Activated CD4-positive, alpha-beta T cell treated with anti-CD3 and anti-CD28 coated beads, Interleukin-2, amount 50 U/mL, for 24 hours (primary cell): ENCODE measurements at places on chromosomes 7 and 10.

GRCh38 chr10:87634311-87634710, 25.4 kb upstream of the PAPSS2 start:
- no peak for DNase-seq

- DNase-seq: no peak
Measured at GRCh38 chr7:30184791-30185487, 50.2 kb downstream of the MTURN start.

- no peak for DNase-seq
Measured at GRCh38 chr7:26944501-26945358, 80.3 kb upstream of the SKAP2 start.

GRCh38 chr7:124914298-124914697, 15.3 kb downstream of the POT1 start:
- no peak for DNase-seq

DNA sequence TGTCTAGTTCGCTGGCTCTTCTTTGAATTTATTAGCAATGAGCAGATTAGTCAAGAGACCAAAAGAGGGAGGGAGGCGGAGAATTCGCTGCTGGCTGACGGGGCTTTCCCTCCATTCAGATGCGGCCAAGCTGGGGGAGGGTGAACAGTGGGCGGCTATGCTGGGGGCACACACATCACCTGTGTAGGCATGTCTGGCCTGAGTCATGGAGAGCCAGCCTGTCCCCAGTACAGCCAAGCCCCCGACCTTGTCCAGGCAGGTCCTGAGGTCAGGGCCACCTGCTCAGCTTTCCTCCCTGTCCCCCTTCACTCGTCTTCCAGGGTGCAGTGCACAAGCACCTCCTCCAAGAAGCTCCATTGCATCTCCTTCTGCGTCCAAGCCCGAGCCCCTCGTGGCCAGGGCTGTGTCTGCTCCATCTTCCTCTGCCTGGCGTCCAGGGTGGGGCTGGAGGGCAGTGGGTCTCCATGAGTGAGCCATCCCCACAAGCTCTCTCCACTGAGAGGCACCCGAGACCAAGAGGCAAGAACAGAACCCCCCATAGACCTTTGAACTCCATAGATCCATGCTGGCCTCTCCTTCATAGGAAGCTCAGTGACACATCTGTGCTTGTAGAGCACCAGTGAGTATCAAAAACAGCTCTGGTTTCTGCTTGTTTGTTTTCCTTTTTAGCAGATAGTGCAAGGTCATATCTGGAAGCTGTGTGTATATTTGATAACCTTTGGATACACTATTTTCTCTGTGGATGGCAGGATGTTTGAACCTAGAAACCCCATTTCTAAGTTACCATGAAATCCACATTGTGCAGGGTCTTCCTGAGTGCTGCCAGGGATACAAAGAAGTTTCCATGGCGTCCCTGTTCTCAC, 1.9 kb upstream of the DEPP1 start:
- DNase-seq: no peak

DNA sequence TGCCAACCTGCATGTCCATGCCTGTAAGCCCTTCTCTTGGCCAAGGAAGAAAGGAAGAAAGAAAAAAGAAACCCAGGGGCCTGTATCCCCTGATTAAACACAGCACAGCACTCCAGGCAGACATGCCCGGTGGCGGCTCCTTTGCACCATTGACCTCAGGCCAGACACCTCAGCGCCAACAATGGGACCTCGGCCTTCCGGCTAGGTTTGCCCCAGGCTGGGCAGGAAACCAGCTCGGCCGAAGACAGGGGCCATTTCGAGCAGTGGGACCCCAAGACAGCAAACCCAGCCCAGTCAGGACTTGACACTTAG, 2.8 kb downstream of the HOXA10 start:
- no peak for DNase-seq

DNA sequence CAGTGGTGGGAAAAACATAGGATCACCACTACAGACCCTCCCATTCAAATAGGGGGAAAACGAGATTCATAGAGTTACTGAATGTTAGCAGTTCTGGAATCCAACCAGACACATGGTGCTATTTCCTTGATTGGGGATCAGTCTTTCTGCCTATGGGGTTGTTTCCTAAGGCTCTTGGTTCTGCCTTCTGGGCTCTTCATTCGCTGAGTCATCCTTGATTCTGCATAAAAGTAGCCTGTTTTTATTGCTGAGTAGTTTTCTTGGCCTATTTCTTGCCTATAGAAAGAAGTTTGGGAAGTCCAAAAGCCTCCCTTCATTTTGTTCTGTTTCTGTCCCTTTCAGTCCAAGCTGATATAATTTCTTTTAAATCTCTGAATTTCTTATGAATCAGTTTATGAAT, 99.3 kb upstream of the OIT3 start:
- DNase-seq: no peak

DNA sequence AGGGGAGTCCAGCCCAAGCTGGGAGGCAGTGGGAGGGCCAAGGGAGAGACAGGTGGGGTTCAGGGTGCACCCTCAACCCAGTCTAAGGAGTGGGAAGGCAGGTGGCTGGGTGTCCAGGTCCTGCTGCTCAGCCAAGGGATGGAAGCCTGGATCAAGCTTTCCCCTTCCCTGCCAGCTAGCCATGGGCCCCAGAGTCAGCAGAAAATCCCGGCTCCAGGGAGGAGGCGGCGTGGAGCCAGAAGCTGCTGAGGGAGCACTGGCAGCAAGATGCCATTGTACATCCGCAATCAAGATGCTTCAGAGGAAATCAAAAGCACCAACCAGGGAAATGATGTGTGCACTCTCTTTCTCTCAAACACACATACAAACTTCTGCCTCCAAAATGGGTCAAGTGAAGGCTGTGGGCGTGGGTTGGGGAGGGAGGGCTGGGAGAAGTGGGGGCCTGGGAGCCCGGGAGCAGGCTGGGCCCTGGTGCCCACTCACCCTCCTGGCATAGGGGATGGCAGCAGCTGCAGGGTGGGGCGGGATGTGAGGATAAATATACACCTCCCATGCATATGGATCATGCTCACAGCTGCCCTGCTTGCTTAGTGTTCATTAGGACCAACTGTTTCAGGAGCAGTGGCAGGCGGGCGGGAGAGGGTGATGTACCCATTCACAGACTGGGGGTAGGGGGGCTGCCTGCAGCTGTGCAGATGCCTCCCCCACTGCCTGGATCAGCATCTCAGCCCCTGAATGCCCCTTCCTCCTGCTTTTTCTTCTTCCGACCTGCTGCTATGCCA, 24.2 kb downstream of the TRIM8 start:
- DNase-seq: no peak

GRCh38 chr10:97080051-97080776, 105.5 kb downstream of the SLIT1 start:
- DNase-seq: no peak

- DNase-seq: peak; percentile 33
Measured at GRCh38 chr10:16809074-16809718, 8.0 kb downstream of the RSU1 start.

DNA sequence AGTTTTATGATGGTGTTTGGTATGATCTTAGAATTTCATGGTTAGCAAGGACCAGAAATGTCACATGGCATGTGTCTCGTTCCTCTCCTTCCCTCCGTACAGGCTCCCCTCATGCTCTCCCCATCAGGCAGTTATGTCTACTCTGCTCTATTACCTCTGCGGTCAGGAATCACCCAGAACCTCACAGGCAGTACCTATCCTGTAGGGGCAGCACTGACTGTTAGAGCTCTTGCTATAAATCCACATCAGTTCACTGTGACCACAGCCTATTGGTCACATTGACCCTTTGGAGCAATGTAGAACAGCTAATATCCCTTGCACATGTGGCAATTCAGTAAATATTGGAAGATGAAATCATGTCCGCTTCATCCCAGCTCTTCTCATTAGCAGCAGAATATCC, 151.8 kb downstream of the WNT2 start:
- no peak for DNase-seq
